Naive thymus-derived CD4-positive, alpha-beta T cell (primary cell): ENCODE measurements at places on chromosomes 16 and 17. TPM values are rescaled to one million over a fixed set of nuclear protein-coding genes. Genes with fewer than 3 reads are reported as not detected.
A peak's percentile ranks its signal among the peaks of the same experiment; 100 is the strongest.

GRCh38 chr17:67390006-67390645 lies 13.0 kb downstream of the PITPNC1 start:
- peaks cover 40% of the 10 kb centered on the region for H3K4me1 ChIP-seq
- DNase-seq: no peak
- no peaks in the 10 kb centered on the region for H3K27me3 ChIP-seq
- peak overlapping the region; percentile 76 for H3K27ac ChIP-seq
- no peaks in the 10 kb centered on the region for H3K36me3 ChIP-seq

DNA sequence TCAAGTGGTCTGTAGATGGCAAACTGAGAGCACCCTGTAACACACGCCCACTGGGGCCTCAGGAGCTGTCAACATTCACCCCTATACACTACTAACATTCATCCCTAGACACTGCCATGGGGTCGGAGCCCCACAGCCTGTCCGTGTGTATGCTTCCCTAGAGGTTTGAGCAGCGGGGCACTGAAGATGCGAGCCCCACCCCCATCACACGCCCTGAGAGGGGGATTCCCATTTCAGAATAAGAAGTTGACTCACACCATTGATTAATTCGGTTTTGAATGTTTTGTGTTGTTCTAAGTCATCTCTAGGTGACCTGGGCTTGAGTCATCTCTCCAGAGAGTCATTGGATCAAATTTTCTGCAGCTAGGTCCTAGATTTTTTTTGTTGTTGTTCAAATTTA lies 37.3 kb upstream of the MMD start:
- no peak overlapping the region for H3K27ac ChIP-seq
- no peaks in the 10 kb centered on the region for H3K36me3 ChIP-seq
- no peak for DNase-seq
- no peaks in the 10 kb centered on the region for H3K27me3 ChIP-seq

DNA sequence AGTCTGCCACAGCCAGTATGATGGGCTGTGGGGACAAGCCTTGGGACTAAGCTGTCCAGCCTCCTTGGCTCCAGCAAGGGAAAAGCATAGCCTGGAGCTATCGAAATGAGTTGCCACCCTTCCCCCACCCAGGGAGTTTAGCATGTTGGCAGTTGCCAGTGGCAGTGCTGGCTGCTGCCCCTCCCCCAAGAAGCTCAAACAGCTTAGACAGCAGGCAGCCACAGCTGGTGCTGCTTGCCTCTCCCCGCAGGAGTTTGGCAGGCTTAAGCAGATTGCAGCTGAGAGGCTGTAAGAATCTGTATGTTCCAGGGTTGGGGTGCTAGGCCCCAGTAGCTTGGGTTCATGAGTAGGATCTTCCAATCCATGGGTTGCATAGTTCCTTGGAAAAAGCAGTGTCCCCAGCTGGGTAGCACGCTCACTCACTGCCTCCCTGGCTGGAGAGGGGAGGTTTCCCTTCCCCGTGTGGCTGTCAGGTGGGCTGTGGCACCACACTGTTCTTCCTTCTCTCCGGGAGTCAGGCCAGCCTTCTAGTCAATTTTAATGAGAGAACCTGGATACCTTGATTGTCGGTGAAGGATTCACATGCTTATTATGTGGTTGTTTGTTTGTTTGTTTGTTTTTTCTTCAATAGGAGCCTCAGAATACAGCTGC lies 506.1 kb downstream of the CDH11 start:
- H3K27ac ChIP-seq: no peak overlapping the region
- no peaks in the 10 kb centered on the region for H3K4me1 ChIP-seq
- no peak for DNase-seq

GRCh38 chr17:79164913-79165695 lies 90.5 kb downstream of the ENGASE start:
- no peaks in the 10 kb centered on the region for H3K36me3 ChIP-seq
- no peak overlapping the region for H3K4me3 ChIP-seq
- no peak for DNase-seq
- H3K27me3 ChIP-seq: no peaks in the 10 kb centered on the region
- H3K27ac ChIP-seq: no peak overlapping the region
- H3K4me1 ChIP-seq: no peaks in the 10 kb centered on the region

DNA sequence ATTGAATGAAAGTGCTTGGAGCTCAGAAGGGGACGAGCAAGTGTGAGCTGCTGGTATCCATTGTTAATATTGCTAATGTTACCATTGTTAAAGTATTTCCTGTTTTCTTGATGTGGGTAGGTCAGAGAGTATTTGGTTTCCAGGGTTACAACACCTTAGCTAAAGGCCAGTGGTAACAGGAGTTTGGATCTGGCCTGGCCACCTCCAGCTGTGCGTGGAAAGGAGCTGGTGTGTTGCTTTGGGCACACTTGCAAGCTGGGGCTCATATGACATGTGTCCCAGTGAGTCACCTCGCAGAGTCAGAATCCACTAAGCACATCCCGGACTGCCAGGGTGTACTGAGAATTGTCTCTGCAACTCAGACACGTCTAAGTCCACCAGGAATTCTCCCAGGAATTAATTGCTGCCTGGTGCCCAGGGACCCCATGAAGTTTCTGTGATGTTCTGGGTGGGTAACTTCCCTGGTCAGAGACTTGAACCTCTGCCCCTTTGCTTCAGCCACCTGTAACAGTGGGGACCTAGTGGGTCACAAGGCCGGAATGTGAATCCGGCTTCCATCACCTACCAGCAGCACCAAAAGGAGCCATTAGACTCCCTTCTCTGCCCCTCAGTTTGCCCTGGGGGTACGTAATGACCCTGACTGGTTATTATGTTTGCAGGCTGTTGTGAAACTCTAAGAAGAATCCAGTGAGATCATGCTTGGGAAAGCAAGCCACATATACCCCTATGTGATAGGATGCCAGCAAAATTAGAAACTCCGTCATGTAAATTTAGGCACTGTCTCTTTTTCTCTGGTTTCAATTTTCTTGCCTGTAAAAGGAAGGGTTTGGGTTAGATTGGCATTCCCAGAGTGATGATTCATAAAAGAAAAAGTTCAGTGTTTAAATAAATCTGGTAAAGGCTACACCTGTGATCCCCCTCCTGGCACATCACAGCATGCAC lies 12.8 kb downstream of the SLC6A2 start:
- no peaks in the 10 kb centered on the region for H3K36me3 ChIP-seq
- H3K4me1 ChIP-seq: no peaks in the 10 kb centered on the region
- no peak for DNase-seq
- H3K27me3 ChIP-seq: no peaks in the 10 kb centered on the region
- H3K4me3 ChIP-seq: no peak overlapping the region

GRCh38 chr16:647173-647902 lies 1.8 kb upstream of the WDR90 start:
- H3K4me1 ChIP-seq: peaks cover 9% of the 10 kb centered on the region
- peak overlapping the region; percentile 97 for H3K27ac ChIP-seq
- no peak overlapping the region for H3K4me3 ChIP-seq
- no peak for DNase-seq
- no peaks in the 10 kb centered on the region for H3K36me3 ChIP-seq

DNA sequence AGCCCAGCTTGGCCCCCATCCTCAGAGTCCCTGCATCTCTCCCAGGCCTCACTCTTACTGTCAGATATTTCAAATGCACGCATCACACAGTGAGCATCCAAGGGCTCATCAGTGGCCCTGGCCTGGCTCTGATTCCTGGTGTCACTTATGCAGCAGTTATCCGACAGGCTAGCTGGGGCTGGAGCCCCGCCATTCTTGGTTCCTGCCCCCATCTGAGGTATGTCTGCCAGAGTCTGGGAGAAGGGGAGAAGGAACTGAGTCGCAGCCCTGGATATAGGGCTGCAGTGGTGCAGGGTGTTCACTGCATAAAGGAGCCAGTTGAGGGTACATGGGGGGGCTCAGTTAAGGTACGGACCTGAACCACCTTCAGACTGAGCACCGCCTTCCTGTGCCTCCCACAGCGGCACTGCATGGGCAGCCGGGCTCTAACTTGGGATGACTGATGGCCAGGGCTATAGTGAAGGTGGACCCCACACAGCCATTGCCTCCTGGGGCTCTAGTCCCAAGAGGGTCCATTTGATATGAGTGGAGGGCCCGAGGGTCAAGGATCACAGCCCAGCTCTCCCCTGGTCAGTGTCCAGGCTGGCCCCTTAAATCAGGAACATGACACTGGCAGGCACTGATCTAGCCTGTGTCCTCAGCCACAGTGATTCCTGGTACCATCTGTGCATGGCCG lies 1.8 kb upstream of the RASD1 start:
- peaks cover 3% of the 10 kb centered on the region for H3K4me1 ChIP-seq
- no peak overlapping the region for H3K4me3 ChIP-seq
- H3K27me3 ChIP-seq: no peaks in the 10 kb centered on the region
- H3K27ac ChIP-seq: no peak overlapping the region
- no peak for DNase-seq

- H3K4me3 ChIP-seq: no peak overlapping the region
- no peak overlapping the region for H3K27ac ChIP-seq
- DNase-seq: no peak
- H3K4me1 ChIP-seq: peaks cover 9% of the 10 kb centered on the region
- H3K27me3 ChIP-seq: no peaks in the 10 kb centered on the region
- peaks cover 45% of the 10 kb centered on the region for H3K36me3 ChIP-seq
These were observed 4.3 kb downstream of the CTU2 start for GRCh38 chr16:88710556-88710955.

- no peak for DNase-seq
- peak overlapping the region; percentile 12 for H3K4me3 ChIP-seq
- no peaks in the 10 kb centered on the region for H3K36me3 ChIP-seq
- H3K27ac ChIP-seq: no peak overlapping the region
- H3K4me1 ChIP-seq: peaks cover 67% of the 10 kb centered on the region
- no peaks in the 10 kb centered on the region for H3K27me3 ChIP-seq
These were observed 12.0 kb downstream of the USP7 start for GRCh38 chr16:8951447-8952280.

- H3K36me3 ChIP-seq: no peaks in the 10 kb centered on the region
- H3K4me1 ChIP-seq: no peaks in the 10 kb centered on the region
These were observed 11.4 kb downstream of the NETO2 start for GRCh38 chr16:47132308-47132707.

- no peak overlapping the region for H3K4me3 ChIP-seq
- no peaks in the 10 kb centered on the region for H3K36me3 ChIP-seq
- no peak for DNase-seq
These were observed 27.1 kb upstream of the MGAT5B start for GRCh38 chr17:76840884-76841775.

GRCh38 chr16:85286066-85286831 lies 174.0 kb upstream of the CIBAR2 start:
- H3K4me1 ChIP-seq: no peaks in the 10 kb centered on the region
- H3K4me3 ChIP-seq: no peak overlapping the region

- H3K27me3 ChIP-seq: no peaks in the 10 kb centered on the region
- H3K27ac ChIP-seq: peak overlapping the region; percentile 90
- H3K4me3 ChIP-seq: peak overlapping the region; percentile 29
- peaks cover 28% of the 10 kb centered on the region for H3K36me3 ChIP-seq
- peaks cover 67% of the 10 kb centered on the region for H3K4me1 ChIP-seq
These were observed 4.2 kb downstream of the SOCS3 start for GRCh38 chr17:78355701-78356100.

- H3K4me1 ChIP-seq: no peaks in the 10 kb centered on the region
- H3K27me3 ChIP-seq: no peaks in the 10 kb centered on the region
- H3K27ac ChIP-seq: no peak overlapping the region
- no peaks in the 10 kb centered on the region for H3K36me3 ChIP-seq
- DNase-seq: no peak
These were observed 28.4 kb downstream of the SLC25A10 start for GRCh38 chr17:81740395-81740961.

- H3K4me1 ChIP-seq: no peaks in the 10 kb centered on the region
- no peaks in the 10 kb centered on the region for H3K36me3 ChIP-seq
- H3K4me3 ChIP-seq: no peak overlapping the region
- no peak overlapping the region for H3K27ac ChIP-seq
- DNase-seq: no peak
These were observed 58.8 kb downstream of the CDH13 start for GRCh38 chr16:82685526-82685925.

DNA sequence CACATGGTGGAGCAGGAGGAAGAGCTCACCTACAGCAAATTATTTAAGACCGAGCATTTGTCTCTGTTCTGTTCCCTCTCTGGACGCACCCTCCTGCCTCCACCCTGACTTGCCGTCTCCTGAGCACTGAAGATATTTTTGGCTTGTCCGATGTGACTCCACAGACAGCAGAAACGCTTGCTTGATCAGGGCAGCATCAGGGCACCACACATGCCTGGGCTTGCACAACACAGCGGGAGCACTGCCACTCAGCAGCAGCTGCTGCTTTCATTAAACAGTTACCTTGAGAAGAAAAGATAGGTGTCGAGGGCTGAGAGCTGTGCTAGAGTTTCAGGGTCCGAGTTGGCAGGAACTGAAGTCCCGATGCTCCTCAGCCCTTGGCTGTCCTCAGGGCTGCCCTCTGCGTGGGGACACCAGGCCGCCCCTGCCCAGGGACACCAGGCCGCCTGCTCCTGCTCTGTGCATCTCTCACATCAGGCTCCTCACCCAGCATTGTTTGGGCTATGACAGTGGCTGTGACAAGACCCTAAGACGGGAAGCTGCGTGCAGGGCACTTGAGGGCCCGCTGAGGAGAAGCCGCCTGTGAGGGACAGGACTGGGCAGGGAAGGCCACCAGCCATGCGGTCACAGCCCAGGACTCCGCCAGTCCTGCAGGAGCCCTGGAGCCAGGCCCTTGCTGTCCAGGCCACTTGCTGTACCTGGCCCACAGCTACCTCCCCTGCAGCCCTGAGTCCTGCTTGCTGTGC lies 21.3 kb upstream of the CDH15 start:
- no peak for DNase-seq
- H3K4me3 ChIP-seq: no peak overlapping the region
- H3K36me3 ChIP-seq: peaks cover 48% of the 10 kb centered on the region
- H3K4me1 ChIP-seq: no peaks in the 10 kb centered on the region

GRCh38 chr17:73030501-73030921 lies 62.0 kb downstream of the SLC39A11 start:
- H3K27me3 ChIP-seq: no peaks in the 10 kb centered on the region
- no peak overlapping the region for H3K4me3 ChIP-seq
- DNase-seq: no peak
- H3K27ac ChIP-seq: no peak overlapping the region
- H3K36me3 ChIP-seq: no peaks in the 10 kb centered on the region

CCDC144A gene
- total RNA-seq: 11.8 TPM

CCR7 gene
- total RNA-seq: 675 TPM

TP53I13 gene
- total RNA-seq: 67.3 TPM

MPO gene
- total RNA-seq: 0.32 TPM

C16orf87 gene
- total RNA-seq: 13.2 and 14.0 TPM in 2 replicates

TMEM220 gene
- total RNA-seq: 0.65 and 1.5 TPM in 2 replicates

CDH8 gene
- not detected for total RNA-seq

SULT1A3 gene
- total RNA-seq: 32.8 and 34.5 TPM in 2 replicates

PDILT gene
- not detected for total RNA-seq

PPY gene
- 0.81 TPM in 1 of 2 replicates, not detected in the other for total RNA-seq

ATP6V0C gene
- total RNA-seq: 113 TPM

STAT5A gene
- 139 and 150 TPM in 2 replicates for total RNA-seq
